Activated T-cell treated with anti-CD3 and anti-CD28 coated beads for 1 hour (primary cell): ENCODE measurements at places on chromosomes 16 and 17.

GRCh38 chr17:58520843-58521430, 6.5 kb upstream of the MTMR4 start:
- no peak for DNase-seq

DNA sequence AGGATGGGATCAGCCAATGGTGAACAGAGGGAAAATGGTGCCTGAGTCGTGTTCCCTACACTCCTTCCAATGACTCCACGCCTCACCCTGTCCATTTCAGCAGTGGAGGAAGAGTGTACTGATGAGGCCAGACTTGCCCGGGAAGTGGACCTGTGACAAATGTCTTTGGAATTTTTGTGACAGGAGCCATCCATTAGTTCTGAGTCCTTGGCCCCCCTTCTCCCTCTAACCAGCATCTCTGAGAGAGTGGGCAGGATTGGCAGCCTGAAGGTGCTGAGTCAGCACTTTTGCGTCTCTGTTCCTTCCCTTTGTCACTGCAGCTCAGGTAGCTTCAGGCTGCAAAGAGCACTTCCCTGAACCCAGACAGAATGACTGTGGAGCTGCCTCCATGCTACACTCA, 30.8 kb downstream of the BEAN1 start:
- DNase-seq = no peak

DNA sequence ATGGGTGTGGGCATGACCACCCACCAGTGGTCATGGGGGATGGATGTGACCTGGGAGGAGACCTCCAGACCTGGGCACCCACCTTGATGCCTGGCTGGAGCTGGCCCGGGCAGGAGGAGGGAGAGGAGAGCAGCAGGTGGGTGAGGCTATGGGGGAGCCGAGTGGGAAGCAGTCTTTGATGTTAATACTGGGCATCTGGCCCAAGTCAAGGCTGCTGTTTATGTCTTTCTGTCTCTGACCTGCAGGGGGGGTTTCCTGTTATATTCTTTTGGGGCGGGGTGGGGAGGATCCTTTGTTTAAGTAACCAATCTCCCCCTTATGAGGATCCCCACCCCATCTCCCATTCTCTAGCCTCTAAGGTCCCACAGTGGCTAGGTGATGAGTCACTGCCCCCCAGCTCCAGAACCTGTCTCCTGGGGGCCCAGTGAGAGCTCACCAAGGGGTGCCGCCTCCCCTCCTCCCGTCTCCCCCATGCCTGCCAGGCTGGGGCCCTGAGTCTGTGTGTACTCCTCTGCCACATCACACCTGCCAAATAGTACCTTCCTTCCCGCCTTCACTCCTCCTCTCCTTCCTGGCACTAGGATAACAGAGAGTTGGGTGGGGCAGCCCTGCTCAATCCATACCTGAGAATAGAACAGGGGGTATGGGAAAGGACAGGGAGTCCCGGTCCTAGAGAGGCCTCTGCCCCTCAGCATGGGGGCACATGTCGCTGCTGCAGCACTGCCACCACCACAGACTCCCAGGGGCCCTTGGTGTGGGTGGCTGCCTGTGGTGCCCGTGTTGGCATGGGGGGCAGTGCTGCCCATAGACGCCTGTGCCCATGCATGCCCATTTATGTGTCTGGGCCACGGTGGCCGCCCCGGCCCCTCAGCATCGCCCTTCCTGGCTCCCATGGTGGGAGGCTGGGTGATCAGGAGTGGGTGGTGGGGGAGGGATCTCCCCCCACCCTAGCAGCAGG, 7.3 kb downstream of the THRA start:
- no peak for DNase-seq

- DNase-seq = no peak
Observed at GRCh38 chr16:1290860-1291575, 18.4 kb upstream of the UBE2I start.

- no peak for DNase-seq
Observed at GRCh38 chr16:85603203-85603755, 9.8 kb upstream of the GSE1 start.

DNA sequence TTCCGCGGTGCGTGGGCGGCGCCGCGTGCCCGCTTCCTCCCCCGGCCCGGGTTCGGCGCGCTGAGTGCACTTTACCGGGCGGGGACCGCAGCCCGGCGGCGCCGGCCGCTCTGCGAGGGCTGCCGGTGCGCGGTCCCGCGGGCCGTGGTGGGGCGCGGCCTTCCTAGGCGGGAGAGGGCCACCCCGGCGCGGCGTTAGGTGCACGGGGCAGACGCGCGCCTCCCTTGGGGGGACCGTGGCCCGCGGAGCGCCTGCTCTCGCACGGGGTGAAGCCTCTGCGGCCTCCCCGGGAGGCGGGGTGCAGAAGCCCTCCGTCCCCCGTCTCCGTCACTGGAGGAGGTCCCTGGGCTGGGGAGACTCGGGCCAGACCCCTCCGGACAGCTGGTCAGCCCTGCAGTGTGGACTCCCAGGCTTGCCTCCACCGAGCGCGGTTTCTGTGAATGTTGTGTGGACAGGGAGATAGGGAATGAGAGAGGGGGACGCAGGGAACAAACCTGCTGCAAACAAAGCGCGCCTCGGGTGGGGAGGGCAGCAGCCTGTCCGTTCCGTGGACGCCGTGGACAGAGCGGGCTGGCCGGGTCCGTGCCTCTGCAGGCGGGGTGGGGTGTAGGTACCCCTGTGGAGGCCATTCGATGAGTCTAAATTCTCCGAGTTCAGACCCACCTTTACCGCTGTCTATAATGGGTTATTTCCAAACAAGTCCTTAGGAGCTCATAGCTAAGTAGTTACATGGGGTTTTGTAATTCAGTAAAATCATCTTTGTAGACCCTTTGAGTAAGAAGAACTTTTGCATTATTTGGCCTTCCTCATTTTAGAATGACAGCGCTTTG, 721 bp downstream of the TBCD start:
- DNase-seq = no peak

DNA sequence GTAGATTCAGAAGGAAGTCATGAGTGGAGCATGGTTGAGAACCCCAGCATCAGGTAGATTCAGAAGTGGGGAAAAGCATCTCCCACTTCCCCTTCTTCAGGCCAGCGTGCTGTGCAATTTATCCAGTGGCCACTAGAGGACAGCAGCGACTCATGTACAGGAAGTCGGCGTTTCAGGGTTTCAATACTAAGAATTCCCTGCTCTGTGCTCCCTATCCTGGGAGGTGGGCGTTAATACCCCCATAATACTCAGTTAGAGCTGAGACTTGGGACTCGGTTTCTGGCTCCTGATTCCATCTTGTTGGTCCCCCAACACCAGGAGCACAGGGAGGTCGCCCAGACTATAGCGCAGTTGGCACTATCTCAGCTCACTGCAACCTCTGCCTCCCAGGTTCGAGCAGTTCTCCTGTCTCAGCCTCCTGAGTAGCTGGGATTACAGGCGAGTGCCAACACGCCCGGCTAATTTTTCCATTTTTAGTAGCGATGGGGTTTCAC, 75.3 kb upstream of the AMZ2 start:
- peak; percentile 65 for DNase-seq

GRCh38 chr16:69201291-69201690, 14.3 kb downstream of the SNTB2 start:
- DNase-seq = no peak

GRCh38 chr16:80463326-80463725, 77.5 kb upstream of the DYNLRB2 start:
- DNase-seq = no peak

GRCh38 chr17:33642002-33642401, 348.9 kb upstream of the ASIC2 start:
- no peak for DNase-seq

DNA sequence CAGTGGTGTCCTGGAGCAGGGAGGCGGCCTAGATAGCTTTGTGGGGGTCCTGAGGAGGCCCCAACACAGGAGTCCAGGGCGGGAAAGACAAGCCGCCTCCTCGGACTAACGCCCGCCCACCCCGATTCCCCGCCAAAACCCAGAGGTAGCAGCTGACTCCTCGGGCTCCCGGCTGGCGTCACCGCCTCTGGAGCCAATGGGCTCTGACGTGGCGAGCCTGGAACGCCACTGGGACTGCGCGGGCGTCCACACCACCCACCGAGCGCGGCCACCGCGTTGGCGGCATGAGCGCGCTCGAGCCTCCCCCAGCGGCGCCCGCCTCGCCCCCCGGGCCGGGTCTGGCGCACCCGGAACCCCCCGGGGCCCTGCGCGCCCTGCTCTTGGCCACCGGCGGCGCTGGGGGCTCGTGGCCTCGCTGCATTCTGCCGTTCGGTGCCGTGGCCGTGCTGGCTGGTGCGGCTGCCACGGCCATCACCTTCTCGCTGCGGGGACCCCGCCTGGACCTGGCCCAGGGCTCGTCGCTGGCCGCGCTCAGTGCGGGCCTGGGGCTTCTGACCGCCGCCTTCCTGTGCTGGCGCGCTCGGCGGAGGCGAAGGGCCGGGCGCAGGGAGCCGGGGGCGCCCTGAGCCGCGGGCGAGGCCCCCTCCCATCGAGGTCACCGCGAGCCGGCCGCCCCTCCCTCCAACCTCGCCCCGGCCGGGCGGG, 3.4 kb upstream of the NTN3 start:
- no peak for DNase-seq

DNA sequence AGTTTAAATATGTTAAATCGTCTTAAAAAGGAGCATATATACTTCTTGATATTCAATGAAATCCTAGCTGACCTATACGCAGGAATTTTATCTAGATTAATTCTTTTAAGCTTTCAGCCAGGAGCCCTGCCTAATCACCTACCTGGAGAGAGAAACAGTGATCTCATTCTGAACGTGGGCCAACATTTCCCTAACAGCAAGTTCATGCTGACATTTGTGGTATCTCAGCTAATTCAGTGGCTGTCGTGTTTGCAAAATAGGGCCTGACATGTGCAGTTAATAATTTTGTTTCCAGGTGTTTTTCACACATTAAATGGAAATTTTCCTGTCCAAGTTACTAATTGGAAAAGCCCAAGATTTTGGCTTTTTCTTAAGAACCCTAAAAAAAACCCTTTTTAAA, 17.4 kb downstream of the KRT24 start:
- DNase-seq = no peak

GRCh38 chr16:11207646-11208045, 48.4 kb downstream of the SOCS1 start:
- no peak for DNase-seq

GRCh38 chr17:36063786-36064541, at the start of gene CCL18:
CCL18 (plus strand) TSS chr17:36064272; CDS start chr17:36064343, 71 bp downstream.
- no peak for DNase-seq

- DNase-seq = no peak
Observed at GRCh38 chr17:4548721-4549531, 6.3 kb downstream of the MYBBP1A start.

GRCh38 chr16:58661199-58661830, 23.3 kb downstream of the SLC38A7 start:
- no peak for DNase-seq

- DNase-seq = no peak
Observed at GRCh38 chr16:57637965-57638364, 9.5 kb downstream of the ADGRG1 start.

- DNase-seq = no peak
Observed at GRCh38 chr16:16041196-16041892, 91.9 kb downstream of the ABCC1 start.

- no peak for DNase-seq
Observed at GRCh38 chr17:36730857-36731490, 129.6 kb downstream of the MRM1 start.

DNA sequence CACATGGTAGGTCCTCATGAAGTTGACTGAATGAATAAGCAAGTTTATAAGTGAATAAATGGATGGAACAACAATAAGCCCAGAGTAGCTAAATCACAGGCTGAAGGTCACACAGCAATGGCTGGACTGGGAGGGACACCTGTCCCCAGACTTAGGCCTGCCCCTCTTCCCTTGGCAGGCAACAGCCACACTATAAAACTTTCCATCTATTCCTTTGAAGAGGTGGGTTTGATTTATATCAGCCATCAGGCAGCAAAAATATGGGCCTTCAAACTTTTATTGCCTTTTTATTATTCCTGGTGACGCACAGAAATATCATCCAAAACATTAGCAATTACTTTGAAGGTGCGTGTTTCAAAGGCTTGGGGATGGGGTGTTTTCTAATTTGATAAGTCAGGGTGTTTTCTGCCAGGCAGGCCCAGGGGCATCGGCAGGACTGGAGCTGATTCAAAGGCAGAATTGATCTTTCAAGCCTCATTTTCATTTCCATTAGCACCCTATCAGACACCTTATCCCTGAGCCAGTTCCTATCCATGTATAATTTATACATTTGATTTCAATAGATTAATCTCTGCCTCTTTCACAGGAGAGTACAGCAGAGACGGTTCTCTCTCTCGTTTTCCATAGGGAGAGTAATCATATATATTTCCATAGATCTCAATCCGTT, 67.2 kb upstream of the LYRM9 start:
- no peak for DNase-seq

DNA sequence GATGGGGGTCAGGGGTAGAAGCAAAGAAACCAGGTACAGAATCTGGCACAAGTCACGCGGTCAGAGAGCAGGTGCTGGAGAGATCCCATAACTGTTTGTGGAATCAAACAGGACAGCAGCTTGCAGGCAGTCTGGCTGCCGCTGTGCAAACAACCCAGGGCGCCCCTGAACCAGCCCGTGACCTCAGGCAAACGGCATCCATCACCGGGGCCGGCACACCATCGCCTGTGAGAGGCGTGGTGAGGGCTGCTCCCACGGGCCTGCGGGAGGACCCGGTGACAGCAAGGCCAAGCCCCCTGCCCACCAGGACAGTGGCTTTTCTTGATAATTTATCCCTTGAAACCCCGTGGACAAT, 47.9 kb downstream of the CBFA2T3 start:
- DNase-seq = no peak

DNA sequence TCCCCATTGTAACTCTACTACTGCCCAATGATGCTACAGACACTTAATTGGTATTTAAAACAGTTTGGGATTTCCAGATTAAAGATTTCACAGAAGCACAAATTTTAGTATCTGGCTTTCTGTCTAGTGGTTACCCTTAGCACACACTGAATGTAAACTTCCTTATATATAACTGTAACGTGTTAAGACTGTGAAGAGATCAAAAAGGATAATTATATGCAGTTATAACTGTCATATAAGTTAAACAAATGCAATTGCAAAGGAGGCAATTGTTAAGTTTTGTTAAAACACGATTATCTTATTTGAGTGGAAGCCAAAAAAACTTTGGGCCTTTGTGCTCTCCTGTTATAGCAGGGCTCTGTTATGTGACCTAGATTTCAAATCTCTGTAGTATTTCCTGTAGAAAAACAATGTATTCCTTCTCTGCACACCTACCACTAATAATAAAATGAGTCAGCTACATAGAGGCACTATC, 147.9 kb downstream of the STXBP4 start:
- DNase-seq = no peak

DNA sequence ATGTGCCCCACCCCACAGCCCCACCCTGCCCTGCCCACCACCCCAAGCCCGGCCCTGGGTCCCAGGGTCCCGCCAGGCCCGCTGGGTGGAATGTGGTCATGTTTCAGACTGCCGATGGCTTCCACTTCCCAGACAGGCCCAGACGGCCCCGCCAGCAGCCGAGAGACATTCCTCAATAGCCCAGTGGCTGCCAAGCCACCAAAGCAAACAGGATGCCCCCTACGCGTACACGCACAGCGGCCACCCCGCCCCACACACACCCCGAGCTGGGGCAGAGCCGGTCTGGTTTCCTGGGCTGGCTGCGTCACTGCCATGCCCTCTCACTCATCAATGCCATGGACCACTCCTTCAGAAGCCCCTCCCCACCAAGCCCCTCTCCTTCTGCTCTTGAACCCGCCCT, 1.2 kb upstream of the KRT17 start:
- DNase-seq = no peak
